Aorta (tissue), 5 donors: ENCODE measurements at places on chromosomes 11 and 22. TPM values are rescaled to one million over a fixed set of nuclear protein-coding genes. Genes with fewer than 3 reads are reported as not detected.

DNA sequence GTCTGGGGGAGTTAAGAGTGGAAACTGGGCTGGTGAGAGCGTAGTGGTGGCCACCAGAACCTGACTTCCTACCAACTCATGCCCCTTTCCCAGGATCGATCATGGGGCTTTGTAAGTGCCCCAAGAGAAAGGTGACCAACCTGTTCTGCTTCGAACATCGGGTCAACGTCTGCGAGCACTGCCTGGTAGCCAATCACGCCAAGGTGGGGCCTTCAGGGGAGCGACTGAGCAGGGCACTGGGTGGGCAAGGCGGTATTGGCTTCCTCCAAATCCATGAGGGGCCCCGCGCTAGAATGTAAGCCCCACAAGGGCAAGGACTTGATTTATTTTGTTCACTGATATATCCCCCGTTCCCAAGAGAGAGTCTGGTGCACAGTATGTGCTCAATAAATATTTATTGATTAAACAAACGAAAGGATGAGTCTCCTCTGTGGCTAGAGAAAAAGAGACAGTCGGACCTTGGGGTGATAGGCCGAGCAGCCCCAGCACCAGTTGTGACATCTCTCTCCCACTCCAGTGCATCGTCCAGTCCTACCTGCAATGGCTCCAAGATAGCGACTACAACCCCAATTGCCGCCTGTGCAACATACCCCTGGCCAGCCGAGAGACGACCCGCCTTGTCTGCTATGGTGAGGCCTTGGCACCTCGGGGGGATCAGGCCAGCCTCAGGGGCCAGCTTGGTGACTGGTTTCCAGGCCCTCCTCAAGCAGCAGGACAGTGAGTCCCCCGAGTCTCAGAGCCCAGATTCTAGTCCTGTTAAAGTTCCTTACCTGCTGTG, 765 bp downstream of the ZFPL1 start:
- no peak overlapping the region for H3K27ac ChIP-seq
- H3K36me3 ChIP-seq = no peaks in the 10 kb centered on the region
- H3K27me3 ChIP-seq = no peaks in the 10 kb centered on the region
- H3K4me3 ChIP-seq = peak overlapping the region; percentile 79

Gene GSTT4
- not detected for polyA plus RNA-seq

DNA sequence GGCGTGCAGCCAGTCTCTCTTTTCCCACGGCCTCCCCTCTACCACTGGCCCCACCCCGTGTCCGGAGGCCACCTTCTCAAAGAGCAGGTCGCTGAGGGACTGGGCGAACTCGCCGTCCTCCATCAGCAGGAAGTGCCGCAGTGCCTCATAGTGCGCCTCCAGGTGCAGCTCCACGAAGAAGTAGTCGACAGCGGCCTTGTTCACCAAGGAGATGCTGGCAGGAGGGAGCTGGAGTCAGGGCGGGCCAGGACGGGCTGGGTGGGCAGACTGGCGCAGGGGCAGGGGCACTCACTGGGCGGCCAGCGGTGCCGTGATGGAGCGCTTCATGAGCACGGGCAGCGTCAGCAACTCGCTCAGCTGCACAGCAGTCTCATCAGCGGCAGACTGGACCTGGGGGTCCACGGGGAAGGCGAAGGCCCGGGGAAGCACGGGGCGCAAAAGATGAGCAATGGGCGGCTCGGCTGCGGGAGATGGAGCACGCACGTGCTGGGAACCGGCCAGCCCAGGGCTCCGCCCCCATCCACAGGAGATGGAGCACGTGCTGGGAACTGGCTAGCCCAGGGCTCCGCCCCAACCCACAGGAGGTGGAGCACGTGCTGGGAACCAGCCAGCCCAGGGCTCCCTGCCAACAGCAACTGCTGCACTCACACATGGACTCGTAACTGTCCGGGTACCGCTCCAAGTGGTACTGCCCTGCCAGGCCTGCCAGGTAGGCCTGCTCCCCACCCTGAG, 18.4 kb downstream of the SELENOO start:
- H3K4me1 ChIP-seq = no peaks in the 10 kb centered on the region
- no peaks in the 10 kb centered on the region for H3K27me3 ChIP-seq
- no peak overlapping the region for H3K27ac ChIP-seq
- peaks cover 12% of the 10 kb centered on the region for H3K36me3 ChIP-seq
- H3K4me3 ChIP-seq = no peak overlapping the region

Gene CCDC134
- polyA plus RNA-seq = 1.0 TPM

Gene SESN3
- polyA plus RNA-seq = 10.0 TPM

Gene JOSD1
- polyA plus RNA-seq = 30.0 TPM

GRCh38 chr11:1202776-1203504, 19.9 kb upstream of the MUC5B start:
- H3K27ac ChIP-seq = no peak overlapping the region
- H3K27me3 ChIP-seq = no peaks in the 10 kb centered on the region
- no peak overlapping the region for H3K4me3 ChIP-seq
- H3K36me3 ChIP-seq = no peaks in the 10 kb centered on the region
- DNase-seq = peak; percentile 55

- H3K4me1 ChIP-seq = peaks cover 1% of the 10 kb centered on the region
- no peaks in the 10 kb centered on the region for H3K27me3 ChIP-seq
- H3K4me3 ChIP-seq = no peak overlapping the region
- no peak overlapping the region for H3K27ac ChIP-seq
- H3K36me3 ChIP-seq = no peaks in the 10 kb centered on the region
- peak; percentile 66 for DNase-seq
Measured at GRCh38 chr11:114251815-114252337, 44.3 kb upstream of the NNMT start.

GRCh38 chr22:35915477-35916013, 113.1 kb downstream of the RBFOX2 start:
- H3K27ac ChIP-seq = peak overlapping the region; percentile 35
- H3K36me3 ChIP-seq = no peaks in the 10 kb centered on the region
- H3K4me3 ChIP-seq = peak overlapping the region; percentile 58
- H3K4me1 ChIP-seq = peaks cover 6% of the 10 kb centered on the region
- DNase-seq = no peak

DNA sequence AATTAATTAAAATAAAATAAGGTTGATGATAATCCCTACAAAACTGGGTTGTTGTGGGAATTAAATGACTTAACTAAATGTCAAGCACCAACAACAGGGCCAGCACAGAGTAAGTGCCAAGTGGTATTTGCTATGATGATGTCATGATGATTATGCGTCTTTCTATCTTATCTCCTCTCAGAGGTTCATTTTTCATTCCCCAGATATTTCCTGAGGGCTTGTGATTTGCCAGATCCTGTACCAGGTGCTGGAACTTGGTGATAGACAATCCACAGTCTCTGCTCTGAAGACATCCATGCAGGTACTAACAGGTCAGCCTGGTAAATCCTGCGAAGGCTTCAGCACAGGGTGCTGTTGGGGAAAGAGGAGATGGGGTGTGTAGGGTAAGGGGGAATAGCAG, 8.1 kb upstream of the MYH9 start:
- no peaks in the 10 kb centered on the region for H3K4me1 ChIP-seq
- H3K27ac ChIP-seq = no peak overlapping the region
- no peaks in the 10 kb centered on the region for H3K27me3 ChIP-seq
- no peaks in the 10 kb centered on the region for H3K36me3 ChIP-seq
- DNase-seq = no peak

Gene OR4A16
- not detected for polyA plus RNA-seq
